CD8-positive, alpha-beta T cell (primary cell): ENCODE measurements at places on chromosomes 12 and 14.

- no peak for DNase-seq
These were observed 54.0 kb downstream of the ZNF641 start for GRCh38 chr12:48296586-48297282.

DNA sequence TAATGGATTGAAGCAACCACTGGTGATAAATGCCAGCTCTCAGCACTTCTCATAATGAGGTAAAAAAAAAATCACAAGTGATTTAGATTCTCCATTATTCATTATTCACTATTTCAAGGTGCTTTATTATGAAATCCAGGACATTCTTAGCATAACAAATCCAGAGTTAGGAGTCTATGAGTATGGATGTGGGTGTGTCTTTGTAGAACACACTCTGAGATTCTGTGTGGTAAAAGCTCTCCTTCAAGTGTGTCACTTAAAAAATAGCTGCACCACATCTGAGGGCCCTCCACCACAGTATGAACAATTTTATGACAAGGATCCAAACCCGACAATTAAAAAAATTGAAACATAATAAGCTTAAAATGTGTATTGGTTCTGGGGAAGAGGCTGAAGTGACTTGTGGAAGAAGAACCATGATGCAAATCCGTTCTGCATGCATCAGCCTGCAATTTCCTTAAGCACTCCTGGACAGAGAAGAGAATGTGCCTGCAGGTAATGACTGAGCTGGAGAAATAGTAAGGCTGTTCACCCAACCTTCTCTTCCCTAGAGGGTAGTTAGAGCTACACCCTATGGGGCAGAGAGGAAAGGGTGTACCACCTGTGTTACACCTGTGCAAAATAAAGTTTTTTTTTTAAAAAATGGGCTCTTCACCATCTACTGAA is 488.5 kb upstream of the MGAT4C start:
- DNase-seq, result no peak

DNA sequence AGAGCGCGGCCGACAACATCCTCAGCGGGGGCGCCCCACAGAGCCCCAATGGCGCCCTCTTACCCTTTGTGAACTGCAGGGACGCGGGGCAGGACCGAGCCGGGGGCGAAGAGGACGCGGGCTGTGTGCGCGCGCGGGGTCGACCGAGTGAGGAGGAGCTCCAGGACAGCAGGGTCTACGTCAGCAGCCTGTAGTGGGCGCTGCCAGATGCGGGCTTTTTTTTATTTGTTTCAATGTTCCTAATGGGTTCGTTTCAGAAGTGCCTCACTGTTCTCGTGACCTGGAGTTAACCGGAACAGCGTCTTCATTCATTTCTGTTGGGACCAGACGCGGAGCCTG is 103.8 kb upstream of the FKBP4 start:
- peak; percentile 35 for DNase-seq

GRCh38 chr14:90491911-90492531 is 95.2 kb downstream of the CALM1 start:
- no peak for DNase-seq

GRCh38 chr14:71355324-71356201 is 448.3 kb downstream of the PCNX1 start:
- no peak for DNase-seq

GRCh38 chr14:24924544-24924943 is 125.4 kb downstream of the STXBP6 start:
- no peak for DNase-seq

GRCh38 chr12:112182499-112182898 is 57.1 kb downstream of the TRAFD1 start:
- DNase-seq, result no peak

DNA sequence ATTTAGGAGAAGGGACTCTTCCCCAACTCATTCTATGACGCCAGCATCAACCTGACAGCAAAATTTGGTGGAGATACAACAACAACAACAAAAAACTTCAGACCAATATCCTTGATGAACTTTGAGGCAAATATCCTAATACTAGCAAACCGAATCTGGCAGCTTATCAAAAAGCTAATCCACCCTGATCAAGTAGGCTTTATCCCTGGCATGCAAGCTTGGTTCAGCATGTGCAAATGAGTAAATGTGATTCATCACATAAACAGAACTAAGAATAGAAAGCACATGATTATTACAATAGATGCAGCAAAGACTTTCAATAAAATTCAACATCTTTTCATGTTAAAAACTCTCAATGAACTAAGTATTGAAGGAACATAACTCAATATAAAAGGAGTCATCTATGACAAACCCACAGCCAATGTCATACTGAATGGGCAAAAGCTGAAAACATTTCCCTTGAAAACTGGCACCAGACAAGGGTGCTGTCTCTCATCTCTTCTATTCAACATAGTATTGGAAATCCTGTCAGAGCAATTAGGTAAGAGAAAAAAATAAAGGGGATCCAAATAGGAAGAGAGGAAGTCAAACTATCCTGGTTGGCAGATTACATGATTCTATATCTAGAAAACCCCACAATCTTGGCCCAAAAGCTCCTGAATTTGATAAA is 233.3 kb downstream of the CCDC59 start:
- no peak for DNase-seq

- no peak for DNase-seq
These were observed 105.4 kb downstream of the APAF1 start for GRCh38 chr12:98750511-98750910.

- DNase-seq, result no peak
These were observed 263.6 kb upstream of the SYT10 start for GRCh38 chr12:33703221-33703620.

DNA sequence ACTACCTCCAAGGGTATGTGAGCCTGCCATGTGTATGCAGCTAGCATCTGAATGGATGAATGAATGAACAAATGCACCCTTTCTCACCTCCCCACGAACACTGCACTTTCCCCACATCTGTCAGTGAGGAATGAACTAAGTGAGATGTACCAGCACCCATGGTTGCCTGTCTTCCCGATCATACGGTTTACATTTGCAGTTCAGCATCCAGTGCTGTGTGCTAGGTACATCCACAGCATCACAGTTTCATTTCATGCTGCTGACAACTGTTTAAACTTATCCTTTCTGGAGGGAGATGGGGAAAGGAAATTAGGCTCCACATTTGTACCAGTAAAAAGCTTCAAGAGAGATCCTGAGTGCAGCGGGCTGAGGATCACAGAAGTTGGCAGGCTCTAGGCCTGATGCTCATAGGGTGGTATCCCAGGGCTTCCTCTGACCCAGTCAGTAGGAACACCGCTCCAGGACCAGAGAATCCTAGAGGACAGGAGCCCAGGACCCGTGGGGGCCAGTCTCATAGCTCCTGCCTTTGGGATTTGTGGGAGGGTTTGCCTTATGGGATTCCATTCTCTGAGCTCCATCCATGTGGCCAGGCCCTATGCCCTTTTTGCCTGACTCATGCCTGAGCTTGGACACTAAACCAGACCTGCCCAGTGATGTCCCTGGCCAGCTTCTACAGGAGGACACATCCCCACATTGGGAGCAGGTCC is 294.5 kb downstream of the CACNA1C start:
- DNase-seq, result no peak

DNA sequence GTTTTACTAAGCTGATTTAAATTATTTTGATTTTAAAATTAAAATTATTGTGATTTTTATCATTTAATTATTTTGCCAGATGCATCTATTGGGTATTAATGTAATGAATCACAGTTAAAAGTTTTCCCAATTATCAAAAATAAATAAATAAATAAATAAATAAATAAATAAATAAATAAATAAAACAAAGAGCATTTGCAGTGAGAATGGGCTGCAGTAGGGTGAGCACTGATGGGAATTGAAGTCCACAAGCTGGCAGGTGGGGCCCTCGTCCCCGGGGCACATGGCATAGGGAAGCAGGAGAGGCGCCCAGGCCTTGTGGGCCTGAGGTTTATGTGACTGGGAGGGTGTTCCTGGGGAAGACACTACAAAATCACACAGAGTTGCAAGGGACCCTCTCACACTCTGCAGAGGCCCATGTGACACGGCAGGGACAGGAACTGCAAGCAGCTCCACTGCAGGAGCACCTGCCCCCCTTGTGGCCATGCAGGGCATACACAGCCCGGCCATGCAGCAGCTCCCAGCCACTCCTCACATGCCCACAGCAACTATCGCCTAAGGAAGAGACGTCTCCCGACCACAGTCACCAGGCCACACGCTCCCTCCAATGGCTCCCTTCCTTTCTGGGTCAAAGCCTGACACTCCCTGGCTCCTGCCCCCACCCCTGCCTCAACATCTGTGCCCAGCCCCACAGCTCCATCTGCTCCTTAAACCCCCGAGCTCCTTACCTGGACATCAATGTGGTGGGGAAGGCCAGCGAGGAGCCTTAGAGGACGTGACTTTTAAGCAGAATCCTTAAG is 256.3 kb upstream of the SFSWAP start:
- DNase-seq, result no peak

GRCh38 chr14:64953661-64954060 is 11.1 kb upstream of the GPX2 start:
- no peak for DNase-seq

- no peak for DNase-seq
These were observed 18.6 kb downstream of the HSD17B6 start for GRCh38 chr12:56781726-56782125.

DNA sequence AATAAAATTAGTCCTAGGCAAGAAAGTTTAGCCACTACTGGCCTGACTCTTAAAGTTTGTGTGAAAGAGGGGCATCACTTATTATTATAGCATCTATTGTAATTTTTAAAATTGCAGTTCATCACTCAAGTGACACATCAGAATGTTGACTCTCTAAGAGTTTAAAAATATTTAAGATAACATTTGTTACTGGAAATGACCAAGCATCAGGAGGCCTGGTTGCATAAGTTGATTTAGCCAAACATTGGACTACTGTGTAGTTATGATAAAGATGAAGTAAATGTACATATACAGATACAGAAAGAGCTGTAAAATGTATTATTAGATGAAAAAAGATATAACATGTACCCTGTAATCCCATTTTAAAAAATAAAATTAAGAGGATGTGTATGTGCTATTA is 47.5 kb downstream of the SCFD1 start:
- DNase-seq, result no peak

- no peak for DNase-seq
These were observed 24.1 kb upstream of the CMKLR1 start for GRCh38 chr12:108363165-108363564.

- peak; percentile 19 for DNase-seq
These were observed 34.8 kb upstream of the TESC start for GRCh38 chr12:117134059-117134458.

- DNase-seq, result no peak
These were observed 51.3 kb downstream of the WBP11 start for GRCh38 chr12:14751986-14752385.

- DNase-seq, result no peak
These were observed 229.8 kb upstream of the LRIG3 start for GRCh38 chr12:59149995-59150642.

GRCh38 chr14:64928239-64929013 is 14.1 kb downstream of the GPX2 start:
- DNase-seq, result peak; percentile 34

DNA sequence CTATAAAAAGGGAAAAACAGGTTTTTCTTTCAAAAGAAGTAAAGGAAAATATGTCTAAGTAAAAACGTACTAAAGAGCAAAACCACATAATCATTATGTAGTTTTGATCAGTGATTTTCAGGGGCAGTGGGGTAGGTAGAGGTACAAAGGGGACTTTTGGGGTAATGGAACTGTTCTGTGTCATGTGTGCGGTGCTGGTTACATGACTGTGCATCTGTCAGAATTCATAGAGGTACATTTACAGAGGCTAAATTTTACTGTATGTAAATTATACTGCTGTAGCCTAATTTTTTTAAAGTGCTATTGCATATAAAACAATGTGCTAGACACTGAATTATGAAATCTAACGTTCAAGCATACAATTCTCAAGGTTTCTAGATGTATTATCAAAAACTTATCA is 2.0 kb downstream of the ESR2 start:
- DNase-seq, result no peak

- DNase-seq, result no peak
These were observed 5.7 kb downstream of the ZFHX2 start for GRCh38 chr14:23545740-23546365.

- peak; percentile 43 for DNase-seq
These were observed 436 bp downstream of the VPS33A start for GRCh38 chr12:122265886-122266229.

- no peak for DNase-seq
These were observed 45.5 kb downstream of the IL31 start for GRCh38 chr12:122128481-122128880.

GRCh38 chr12:65894624-65895390 is 70.5 kb downstream of the HMGA2 start:
- no peak for DNase-seq

GRCh38 chr12:25186788-25187402 is 8.1 kb downstream of the DNAI7 start:
- DNase-seq, result no peak

DNA sequence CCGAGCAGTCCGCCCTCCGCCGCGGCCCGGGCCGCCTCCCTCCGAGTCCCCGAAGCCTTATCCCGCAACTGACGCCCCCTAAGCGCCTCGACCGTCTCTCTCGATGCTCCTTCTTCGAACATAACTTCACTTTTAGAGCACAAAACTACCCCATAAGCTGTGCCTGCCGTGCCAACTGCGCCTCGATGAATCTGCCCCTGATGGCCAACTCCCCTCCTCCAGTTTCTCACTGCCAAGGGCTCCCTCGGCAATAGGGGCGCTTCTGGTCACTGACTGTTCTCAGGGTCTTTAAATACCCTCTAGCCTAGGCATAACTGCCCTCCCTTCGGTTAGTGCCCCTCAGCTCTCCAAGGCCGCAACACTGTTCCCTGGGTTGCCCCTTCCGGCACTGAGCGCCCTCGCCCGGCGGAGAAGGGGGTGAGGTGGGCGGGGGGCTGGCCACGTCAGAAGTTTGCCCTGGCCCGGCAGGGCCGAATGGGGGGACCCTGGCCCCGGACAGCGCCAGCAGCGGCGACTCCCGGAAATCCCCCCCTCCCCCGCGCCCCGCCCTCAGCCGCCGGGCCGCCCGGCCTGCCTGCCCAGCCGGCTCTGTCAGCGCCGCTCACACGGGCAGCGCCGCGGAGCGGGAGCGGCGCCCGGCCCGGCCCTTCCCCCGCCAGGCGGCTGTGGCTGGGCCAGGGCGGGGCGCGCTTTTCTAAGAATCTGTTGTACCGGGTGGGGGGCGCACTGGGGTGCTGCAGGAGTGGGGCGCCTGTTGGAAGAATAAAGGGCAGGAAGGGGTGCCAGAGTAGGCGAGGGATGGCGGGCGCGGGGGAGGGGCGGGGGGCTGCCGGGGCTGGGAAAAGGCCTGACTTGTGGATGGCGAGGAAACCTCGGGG is 10.6 kb downstream of the RARG start:
- peak; percentile 41 for DNase-seq

GRCh38 chr14:88552876-88553275 is 1.9 kb downstream of the PTPN21 start:
- no peak for DNase-seq
